Fibroblast of skin of left quadriceps (primary cell): ENCODE measurements at places on chromosomes 2 and 18.

- peak; percentile 97 for DNase-seq
Measured at GRCh38 chr18:37299471-37300304, 265.9 kb downstream of the CELF4 start.

DNA sequence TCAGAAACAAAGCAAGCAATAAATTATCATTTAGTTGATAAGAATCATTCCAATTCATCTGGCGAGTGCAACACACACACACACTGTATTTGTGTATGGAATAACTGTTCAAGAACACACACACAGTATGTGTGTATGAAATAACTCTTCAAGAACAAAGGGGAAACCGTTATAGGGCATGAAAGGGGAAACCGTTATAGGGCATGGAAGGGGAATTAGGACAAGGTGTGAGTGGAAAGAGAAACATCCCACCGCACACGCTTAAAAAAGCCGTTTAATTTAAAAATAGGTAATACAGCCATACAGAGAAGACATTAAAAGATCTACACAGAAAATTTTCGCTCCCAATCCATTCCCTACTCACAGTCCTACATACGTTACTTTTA lies 607 bp upstream of the TSN start:
- no peak for DNase-seq

DNA sequence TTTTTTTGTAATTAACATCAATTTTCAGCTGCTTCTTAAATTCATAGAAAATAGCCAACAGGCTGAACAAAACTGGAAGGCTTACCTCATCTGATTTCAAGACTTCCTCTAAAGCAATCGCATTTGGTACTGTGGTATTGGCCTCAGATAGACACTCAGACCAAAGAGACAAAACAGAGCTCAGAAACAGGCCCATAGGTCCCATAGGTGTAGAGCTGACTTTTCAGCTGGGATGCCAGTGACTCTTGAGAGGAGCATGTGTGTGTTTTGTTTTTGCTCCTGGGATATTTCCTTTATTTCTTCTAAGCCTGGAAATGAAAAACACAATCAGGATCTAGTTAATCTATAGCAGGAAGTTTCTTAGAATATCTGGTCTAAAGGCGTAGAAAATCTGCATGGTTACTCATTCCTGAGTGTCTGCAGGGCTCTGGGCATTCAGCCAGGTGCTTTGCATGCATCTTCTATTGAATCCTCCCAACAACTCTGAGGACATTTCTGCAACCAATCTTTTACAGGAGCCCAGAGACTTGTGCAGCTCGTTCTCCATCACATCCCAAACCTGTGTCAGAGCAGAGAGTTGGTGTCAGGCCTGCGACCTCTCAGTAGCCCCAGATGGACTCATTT lies 190.8 kb downstream of the RTP5 start:
- peak; percentile 70 for DNase-seq

DNA sequence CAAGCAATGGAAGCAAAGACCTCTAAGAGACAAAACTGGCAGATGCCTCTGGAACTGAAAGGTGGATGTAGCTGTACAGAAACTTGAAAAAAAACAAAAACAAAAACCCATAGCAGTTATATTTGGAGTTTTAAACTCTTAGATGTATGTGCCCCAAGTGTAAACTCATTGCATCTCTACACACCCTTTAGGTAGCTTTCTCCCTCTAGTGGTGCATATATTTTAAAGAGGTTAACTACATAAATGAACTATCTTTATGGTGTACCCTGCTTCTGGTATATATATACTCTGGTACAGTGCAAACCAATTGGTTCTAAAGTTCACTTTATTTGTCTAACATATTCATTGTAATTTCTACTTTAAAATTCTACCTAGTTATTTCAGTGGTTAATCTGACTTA lies 518.2 kb downstream of the NRXN1 start:
- DNase-seq: no peak

DNA sequence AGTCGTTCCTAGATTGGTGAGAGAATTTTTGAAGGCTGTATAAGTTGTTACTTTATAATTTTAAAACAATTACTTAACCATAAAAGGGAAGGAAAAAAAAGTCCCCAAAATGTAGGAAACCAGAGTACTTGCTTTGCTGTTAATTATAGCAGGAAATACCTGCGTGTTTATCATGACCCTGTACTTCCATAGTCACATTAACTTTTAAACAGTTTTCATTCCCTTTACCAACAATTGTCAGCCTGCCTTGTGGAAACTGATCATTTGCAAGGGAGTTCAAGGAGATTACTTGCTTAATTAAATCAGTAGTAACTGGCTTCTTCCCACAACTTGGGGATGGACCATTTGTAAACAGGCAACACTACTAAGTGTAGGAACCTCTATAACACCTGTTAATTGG lies 6.4 kb upstream of the ITPRID2 start:
- DNase-seq: no peak

GRCh38 chr2:71466301-71467179 lies 13.2 kb downstream of the DYSF start:
- no peak for DNase-seq

DNA sequence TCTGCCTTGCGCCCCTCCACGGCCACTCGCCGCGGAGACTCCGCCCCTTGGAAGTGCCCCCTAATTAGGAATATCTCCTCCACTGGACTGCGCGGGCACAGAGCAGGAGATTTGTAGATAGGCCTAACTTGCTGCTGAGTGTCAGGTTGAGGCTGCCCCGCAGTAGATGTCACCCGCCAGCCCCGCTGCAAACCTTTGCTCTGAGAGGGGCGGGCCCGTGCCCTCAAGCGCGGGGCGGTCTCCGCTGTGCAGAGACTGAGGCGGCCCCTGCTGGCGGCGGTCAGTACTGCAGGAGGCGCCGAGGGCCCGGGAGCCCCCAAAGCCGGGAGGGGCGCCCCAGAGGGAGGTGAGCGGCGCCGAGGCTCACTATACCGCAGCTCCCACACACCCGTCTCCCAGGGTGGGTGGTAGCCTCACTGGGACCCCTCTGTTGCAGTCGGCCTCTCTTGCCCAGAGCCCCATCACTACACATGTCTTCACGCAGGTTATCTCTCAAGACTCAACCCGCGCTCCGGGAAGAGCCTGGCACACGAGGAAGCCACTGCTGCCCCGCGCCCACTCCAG lies 2.9 kb upstream of the NEURL3 start:
- DNase-seq: no peak

GRCh38 chr2:241844066-241844728 lies 14.5 kb downstream of the PDCD1 start:
- DNase-seq: no peak

DNA sequence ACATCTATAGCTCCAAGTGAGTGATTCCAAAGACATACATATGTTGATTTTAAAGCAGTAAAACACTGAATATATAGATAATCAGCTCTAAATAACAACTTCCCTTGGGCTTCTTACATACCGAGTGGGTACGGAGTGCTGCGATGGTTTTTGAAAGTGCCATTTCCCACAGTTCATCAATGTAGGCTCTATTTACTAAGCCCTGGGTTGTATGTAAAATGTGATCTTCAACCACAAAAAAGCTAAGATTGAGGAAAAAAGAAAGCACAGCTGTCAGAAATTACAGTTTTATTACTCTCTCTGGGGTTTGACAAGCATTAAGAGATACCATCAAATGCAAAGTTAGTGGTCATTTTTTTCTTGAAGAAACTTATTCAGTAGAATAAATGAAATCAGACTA lies 312.8 kb downstream of the EXOC6B start:
- DNase-seq: no peak

GRCh38 chr2:46306330-46306751 lies 9.1 kb downstream of the EPAS1 start:
- DNase-seq: no peak

GRCh38 chr2:178008636-178009289 lies 63.8 kb downstream of the PDE11A start:
- DNase-seq: peak; percentile 29

DNA sequence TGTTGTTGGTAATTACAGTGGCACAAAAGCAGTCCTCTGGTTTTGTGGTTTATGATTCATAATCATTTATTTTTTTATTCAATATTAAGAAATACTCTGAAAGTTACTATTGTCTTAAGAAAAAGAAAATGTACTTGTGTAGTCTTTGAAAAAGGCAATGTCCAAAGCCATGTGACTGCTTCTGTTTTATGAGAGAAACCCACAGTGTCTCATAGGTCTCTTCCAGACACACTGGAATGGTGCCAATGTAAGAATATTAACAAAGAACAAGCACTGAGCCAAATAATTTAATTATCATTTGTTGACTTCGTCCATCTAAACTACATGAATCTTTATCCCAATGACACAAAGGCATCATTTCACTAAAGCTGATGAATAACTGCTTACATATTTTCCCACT lies 62.5 kb downstream of the RPRM start:
- no peak for DNase-seq
